Stimulated activated CD8-positive, alpha-beta memory T cell treated with anti-CD3 and anti-CD28 coated beads, Interleukin-15, amount 100 ng/mL, for 24 hours (primary cell): ENCODE measurements at places on chromosomes 6 and 20.

GRCh38 chr6:166058064-166058739 lies 109.4 kb downstream of the TBXT start:
- DNase-seq: no peak

- DNase-seq: no peak
These were observed 237.5 kb downstream of the ERMARD start for GRCh38 chr6:169988769-169989550.

GRCh38 chr6:158572653-158573541 lies 13.0 kb downstream of the TMEM181 start:
- no peak for DNase-seq

DNA sequence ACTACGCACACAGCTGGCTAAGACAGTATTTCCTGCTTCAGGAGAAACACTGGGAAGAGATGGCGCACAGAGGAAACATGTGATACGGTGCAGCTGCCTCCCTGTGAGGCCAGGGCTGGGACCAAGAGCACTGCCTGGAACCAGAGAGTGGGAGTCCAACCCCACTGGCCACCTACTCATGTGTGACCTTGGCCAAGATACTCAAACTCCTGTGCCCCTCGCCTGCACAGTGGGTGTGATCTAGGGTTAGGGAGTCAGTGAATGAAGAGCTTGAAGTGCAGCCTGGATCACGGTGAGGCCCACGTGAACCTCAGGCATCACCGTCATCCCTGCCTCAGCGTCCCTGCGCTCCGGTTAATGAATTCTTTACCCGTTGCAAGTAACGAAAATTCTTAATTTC lies 41.7 kb upstream of the MPC1 start:
- DNase-seq: no peak

GRCh38 chr20:4673371-4674001 lies 48.2 kb upstream of the PRND start:
- DNase-seq: no peak

- no peak for DNase-seq
These were observed 8.4 kb upstream of the ZBTB24 start for GRCh38 chr6:109491207-109491938.

- no peak for DNase-seq
These were observed 32.1 kb upstream of the PPP1R3G start for GRCh38 chr6:5053038-5053437.

GRCh38 chr6:57254055-57254717 lies 32.1 kb upstream of the RAB23 start:
- no peak for DNase-seq

GRCh38 chr20:40322941-40323340 lies 366.1 kb downstream of the MAFB start:
- no peak for DNase-seq

DNA sequence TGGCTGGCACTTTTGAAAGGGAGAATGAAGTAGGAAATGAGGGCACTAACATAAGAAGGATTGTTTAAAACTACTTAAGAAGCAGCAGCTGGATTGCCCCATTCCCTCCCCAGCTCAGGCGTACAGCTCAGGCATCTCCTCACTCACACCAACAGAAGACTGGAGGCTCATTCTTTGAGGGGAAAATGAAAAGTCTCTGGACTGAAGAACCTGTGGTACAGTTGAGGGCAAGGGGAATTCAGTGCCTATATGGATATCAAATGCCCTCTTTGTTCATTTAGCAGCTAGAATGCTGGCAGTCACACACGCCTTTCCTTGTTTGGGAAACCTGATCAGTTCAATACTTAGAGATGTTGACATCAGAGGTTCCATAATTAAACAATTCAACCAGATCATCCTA lies 502.1 kb upstream of the SOX4 start:
- no peak for DNase-seq

- DNase-seq: no peak
These were observed 23.8 kb upstream of the DUSP22 start for GRCh38 chr6:268394-268935.

DNA sequence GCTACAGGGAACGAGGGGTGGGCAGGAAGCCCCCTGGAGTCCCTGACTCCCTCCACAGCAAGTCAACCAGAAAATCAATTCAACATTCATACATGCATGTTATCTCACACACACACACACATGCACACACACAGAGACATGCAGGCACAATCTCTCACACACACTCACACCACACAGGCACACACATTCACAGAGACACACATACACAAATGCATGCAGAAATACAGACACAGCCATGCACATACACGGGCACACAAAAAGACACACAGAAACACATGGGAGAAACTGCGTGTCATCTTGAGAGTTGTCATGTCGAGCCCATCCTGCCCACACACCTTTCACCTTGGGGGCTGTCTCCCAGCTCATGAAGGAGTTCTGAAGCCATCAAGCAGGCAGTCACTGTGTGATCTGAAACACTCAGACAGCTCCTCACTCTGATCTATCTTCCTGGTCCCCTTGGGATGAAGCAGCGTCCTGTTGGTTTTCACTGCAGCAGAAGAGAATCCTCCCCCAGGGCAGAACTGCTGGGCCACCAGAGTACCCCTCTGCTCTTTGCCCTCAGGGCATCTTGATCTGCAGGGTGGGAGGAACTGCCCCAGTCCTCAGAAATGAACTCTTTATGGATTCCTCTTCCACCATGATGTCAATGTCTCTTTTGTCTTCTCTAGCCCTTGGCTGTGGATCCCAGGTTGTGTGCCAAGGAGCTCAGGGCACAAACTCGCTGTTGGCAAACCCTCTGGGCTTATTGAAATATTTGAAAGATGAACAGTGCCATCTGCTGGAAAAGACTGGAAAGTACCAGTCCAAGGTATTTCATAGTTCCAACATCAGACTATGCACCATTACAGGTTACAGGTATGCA lies 8.8 kb downstream of the RAET1L start:
- no peak for DNase-seq

- DNase-seq: no peak
These were observed 39.7 kb upstream of the CARMIL1 start for GRCh38 chr6:25239498-25239897.

- no peak for DNase-seq
These were observed 171.7 kb downstream of the CLIC5 start for GRCh38 chr6:45843848-45844521.

GRCh38 chr6:136792095-136792409 lies 225 bp downstream of the MAP3K5 start:
- DNase-seq: no peak

- DNase-seq: no peak
These were observed 9.1 kb upstream of the BPIFA2 start for GRCh38 chr20:33158637-33159385.

DNA sequence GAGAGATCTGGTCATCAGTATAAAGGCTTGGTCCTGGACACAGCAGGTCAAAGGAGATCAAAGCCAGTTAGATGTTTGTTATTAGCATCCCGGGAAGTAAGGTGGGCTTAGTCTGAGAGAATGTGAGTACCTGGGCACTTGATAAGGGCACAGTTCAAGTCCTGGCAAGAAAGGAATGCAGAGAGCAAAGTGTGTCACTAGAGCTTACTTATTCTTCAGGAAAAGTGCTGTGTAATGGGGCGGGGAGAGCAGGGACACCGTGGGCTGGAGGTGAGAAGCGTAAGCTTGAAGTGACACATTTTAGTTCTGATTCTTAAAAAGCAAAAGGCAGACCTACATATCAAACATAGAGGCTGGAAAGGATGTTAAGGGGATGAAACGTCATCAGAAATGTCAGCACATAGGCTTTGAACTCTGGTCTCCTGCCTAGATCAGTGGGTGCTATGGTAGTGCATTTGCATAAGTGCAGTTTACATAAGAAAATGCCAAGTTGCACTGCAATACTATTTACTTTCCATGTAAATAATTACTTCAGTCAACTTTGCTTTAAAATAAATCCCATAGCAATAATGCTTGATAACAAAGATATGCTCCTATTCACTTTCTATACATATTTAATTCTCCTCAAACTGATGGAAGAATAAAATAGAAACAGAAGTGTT lies 2.6 kb downstream of the SAMD5 start:
- no peak for DNase-seq

DNA sequence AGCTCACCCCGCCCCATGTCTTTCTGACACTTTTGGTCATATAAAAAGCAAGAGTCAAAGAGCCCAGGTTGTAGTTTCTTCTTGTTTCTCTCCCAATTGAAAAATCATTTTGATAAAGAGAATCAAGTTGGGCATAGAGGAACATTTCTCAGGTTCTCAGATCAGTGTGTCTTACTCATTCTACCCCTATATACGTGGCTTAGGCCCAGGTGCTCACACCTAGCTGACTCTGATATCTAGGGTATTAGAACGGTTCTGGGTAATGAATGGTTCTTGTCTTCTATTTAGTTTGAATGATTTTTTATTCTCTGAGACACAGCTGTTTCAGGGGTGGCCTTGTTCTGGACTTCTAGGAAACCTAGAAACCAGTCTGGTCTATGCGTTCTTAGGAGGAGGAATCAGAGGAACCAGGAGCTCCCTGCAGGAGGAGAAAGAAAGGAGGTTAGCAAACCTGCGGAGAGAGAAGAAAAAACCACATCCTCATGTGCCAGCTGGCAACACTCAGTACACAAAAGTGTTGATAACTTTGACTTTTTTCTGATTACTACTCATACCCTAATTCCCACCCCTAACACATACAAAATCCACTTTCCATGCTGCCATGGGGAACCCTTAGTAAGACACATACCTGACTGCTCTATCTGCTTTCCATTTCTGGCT lies 178.0 kb downstream of the CLIC5 start:
- no peak for DNase-seq

- no peak for DNase-seq
These were observed 810.7 kb downstream of the MAFB start for GRCh38 chr20:39878320-39878719.

DNA sequence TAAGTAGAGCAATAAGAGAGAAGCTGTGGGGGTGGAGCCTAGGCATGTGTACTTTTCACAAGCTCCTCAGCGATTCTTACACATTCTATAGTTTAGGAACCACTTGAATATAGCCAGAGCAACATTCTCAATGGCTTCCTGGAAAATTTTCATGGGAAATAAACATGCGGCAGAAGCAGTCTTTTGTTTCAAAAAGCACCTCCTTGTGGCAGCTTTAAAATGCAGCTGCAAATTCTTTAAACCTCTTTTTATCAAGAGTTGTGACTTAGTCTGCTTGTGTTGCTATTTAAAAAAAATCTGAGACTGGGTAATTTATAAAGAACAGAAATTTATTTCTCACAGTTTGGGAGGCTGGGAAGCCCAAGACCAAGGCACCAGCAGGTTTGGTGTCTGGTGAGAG lies 23.8 kb downstream of the NKX2-2 start:
- DNase-seq: no peak

DNA sequence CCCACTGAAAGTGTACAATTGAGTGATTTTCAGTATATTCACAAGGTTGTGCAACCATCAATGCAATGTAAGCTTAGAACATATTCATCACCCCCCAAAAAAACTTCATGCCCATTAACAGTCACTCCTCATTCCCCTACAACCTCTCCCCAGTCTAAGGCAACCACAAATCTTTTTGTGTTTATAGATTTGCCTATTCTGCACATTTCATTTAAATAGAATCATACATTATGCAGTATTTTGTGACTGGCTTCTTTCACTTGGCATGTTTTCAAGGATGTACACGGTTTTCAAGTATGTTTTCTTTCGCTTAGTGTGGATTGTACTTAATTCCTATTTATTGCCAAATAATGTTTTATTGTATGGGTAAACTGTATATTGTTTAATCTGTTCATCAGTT lies 329.3 kb upstream of the RNF24 start:
- no peak for DNase-seq

DNA sequence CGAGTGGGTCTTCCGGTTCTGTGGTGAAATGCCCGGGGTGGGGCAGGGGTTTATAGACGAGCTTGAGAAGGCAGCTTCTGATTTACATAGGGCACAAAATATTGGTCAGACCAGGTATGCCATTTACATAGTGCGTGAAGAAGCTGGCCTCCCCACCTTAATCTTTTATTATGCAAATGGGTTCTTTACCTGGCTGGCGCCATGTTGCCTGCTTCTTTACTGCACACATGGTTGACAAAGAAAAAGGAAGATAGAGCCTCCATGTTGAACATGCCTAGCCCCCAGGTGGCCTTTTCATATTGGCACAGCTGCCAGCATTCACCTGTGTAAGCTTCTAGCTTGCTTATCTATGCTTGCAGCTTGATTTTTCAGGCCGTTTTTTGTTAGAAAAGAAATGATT lies 276.2 kb downstream of the PHACTR1 start:
- DNase-seq: no peak

DNA sequence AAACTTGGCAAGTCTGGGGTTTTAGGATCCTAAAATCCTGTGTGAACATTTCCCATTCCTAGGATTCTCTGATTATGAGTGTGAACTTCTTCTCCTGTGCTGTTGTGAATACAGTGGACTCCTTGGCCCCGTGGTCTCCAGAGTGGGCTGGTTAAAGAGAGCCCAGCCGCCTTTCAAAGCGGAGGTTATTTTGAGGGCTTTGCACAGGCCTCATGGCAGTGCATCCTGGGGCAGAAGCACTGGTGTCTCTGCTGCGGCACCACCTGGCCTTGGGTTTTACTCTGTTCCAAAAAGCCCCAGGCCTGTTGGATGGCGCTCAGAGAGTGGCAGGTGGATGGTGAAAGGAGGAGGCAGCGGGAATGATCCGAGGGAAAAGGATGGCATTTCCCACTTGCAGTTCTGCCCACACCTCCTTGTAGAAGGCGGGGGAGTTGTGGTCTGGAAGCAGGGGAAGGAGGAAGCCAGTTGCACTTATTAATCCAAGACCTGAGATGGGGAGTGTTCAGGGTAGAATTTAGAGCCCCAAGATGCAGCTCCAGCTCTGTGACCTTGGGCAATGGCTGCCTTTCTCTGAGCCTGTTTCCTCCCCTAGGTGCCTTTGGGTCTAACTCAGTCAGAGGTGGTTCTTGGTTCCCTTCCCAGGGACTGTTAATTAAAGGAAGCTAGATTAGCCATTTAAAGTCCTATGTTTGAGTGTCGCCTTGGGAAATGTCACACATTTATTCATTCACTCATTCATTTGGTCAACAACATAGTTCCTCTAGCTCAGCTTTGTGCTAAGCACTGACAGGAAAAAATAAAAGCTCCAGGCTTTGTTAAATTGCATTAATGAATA lies 22.4 kb downstream of the MMP24 start:
- no peak for DNase-seq

DNA sequence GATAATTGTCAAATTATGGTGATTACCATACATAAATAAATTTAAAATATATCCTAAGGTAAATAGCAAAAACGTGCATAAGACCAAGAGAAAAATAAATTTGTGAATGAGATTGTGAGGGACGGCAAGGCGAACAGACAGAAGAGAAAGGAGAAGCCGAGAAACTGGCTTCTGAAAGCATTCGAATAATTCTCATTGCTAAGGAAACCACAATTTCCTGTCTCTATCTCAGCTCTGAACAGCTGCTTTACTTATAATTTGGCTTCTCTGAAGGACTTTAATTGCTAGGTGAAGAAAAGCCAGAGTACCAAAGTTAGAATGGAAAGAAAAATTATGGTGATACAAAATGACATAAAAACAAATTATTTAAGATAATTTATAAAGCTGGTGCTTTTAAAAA lies 79.0 kb upstream of the RGS17 start:
- DNase-seq: no peak

DNA sequence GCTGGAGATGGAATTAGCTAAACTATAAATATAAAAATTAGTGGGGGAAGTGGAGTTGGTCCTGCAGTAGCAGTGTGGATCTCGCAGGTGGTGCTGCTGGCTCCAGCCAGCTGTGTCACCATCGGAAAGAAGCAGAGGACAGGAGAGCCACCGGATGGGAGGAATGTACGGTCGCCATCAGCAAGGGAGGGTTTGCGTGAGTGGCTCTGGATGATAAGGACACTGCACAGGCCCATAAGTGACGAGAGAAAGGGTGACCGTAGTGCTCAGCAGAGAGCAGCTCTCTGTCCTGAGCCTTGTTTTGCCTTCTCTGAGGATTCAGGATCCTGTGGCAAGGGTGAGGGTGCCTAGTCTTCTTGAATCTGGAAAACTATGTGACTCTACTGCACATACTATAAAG lies 378.7 kb downstream of the ZFAND3 start:
- no peak for DNase-seq

GRCh38 chr20:19908576-19908975 lies 108.6 kb upstream of the NAA20 start:
- no peak for DNase-seq
